Activated CD8-positive, alpha-beta T cell treated with anti-CD3 and anti-CD28 coated beads for 36 hours (primary cell): ENCODE measurements at places on chromosomes 5 and 9. TPM values are rescaled to one million over a fixed set of nuclear protein-coding genes. Genes with fewer than 3 reads are reported as not detected.

GRCh38 chr9:112328545-112328944 is 4.9 kb downstream of the PTBP3 start:
- DNase-seq = no peak

GRCh38 chr9:72334658-72335337 is 30.2 kb downstream of the ZFAND5 start:
- DNase-seq = no peak

GRCh38 chr9:86978922-86979474 is 31.7 kb upstream of the GAS1 start:
- DNase-seq = no peak

GRCh38 chr9:28166179-28166578 is 592.9 kb upstream of the C9orf72 start:
- DNase-seq = no peak

- no peak for DNase-seq
Measured at GRCh38 chr9:79896390-79896980, 324.7 kb downstream of the TLE4 start.

DNA sequence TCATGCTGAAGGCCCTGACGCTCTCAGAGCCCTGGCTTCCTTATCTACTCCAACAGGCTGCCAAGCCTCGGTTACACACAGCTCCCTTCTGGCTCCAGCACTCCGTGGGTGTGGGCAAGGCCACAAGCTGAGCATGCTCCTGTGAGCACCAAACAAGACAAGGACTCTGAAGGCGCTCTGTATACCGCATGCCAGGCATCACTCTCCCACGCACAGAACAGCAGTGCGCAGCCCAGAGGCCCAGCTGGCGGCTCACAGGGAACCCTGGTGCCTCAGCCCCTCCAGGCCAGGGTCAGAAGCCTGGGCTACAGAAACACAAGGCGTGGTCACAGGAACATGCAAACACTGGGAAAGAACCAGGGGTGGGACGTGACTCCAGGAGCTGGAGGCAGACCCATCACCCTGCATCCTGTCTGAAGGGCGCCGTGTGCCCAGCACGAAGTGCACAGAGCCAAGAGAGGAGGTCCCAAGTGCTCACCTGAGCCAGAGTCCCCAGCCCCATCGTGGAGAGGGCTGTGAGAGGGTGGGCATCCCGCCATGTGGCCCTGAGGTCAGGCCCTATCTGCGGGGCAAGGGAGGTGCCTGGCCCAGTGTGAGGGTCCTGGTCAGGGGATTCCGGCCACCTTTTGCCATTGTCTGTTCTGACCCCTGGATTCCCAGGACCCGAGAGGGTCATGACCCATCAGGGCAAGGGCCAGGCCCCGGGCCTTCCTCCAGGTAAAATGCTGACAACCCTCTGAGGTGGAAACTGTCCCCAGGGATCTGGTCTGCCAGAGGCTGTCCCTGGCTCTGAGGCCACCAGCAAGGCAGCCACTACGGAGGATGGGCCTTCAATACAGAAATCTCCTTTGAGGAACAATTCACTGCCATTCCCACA is 54.7 kb downstream of the COL23A1 start:
- DNase-seq = no peak

DNA sequence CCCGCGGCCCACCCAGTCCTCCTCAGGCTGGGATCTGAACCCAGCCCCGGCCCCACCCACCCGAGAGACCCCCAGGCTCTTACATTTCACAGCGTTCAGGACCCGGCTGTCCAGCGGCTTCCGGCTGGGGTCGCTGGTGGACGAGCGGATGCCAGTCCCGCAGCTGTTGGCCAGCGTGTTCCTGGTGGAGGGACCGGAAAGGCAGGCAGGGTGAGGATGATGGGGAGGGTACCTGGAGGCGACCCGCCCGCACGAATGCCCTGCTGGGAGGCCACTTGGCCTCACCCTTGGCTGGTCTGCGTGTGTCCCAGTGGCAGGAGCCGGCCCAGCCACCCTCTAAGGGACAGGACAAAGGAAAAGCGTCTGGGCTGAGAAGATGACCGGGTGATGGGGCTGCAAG is 51.9 kb upstream of the UBAC1 start:
- DNase-seq = no peak

DNA sequence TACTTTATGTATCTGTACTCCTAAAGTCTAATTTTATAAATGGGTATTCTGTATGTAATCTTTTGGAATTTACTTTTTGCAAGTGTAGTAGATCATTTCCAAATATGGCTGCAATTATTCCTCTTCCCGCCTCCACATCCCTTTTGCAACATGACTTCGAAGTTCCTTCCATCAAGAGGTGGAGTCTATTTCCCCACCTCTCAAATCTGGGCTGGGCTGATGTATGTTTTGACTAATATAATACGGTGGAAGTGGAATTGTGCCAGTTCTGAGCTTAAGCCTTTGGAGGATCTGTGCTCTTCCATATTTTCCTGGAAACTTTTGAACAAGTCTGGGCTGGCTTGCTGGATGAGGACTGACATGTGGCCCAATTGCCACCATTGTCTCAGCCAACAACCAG is 155.9 kb downstream of the FGF18 start:
- no peak for DNase-seq

- no peak for DNase-seq
Measured at GRCh38 chr5:114702136-114702535, 340.3 kb downstream of the KCNN2 start.

- no peak for DNase-seq
Measured at GRCh38 chr5:96641368-96642280, 20.6 kb upstream of the CAST start.

DNA sequence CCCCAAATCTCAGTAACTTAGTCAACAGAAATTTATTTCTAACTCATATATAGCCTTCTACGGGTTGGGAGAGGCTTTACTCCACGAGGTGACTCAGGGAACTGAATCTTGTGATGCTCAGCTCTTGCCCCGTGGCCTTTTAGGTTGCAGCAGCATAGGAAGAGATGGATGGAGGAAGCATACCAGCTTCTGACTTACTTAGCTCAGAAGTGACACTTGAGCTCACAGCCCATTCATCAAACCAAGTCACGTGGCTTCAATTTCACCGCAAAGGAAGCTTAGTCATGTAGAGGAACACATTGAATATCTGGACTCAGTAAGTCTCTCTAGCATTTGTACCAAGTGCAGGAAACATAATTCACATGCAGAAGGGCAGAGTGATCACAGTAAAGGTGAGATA is 124.1 kb upstream of the KCNN2 start:
- peak; percentile 5 for DNase-seq

DNA sequence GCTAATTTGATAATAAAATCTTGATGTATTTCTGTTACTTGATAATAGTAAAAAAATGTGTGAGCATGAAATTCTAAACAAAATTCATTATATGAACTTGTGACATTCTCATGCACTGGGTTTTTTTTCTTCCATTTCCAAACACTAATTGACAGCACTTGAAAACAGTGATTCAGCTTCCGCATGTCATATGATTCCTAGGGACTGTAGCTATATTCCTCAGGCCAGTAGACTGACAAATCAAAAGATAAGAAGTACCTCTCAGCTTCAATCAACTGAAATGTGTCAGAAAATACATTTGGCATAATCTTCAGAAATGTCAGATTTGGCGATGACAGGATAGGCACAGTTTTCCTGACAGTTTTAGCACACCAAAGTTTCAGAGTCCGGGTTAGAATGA is 52.5 kb downstream of the EFNA5 start:
- no peak for DNase-seq

DNA sequence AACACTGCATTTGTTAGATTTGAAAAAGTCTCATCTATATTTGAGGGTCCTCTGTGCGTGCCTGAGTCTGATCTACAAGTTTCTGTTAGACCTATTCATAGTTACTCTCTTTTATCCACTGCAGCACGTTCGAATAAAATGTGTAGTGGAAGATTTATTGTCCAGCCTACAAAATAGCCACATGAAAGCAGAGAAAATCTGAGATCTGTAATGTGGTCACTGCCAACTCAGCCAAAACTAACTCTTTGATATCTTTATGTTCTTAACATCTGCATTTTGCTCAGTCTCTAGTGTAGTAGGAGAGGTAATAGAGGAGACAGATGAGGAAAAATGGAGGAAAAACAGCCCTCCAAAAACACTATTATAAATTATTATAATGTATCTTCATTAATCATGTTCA is 354.0 kb downstream of the NPR3 start:
- no peak for DNase-seq

- no peak for DNase-seq
Measured at GRCh38 chr5:9596824-9597223, 33.3 kb downstream of the TAS2R1 start.

- no peak for DNase-seq
Measured at GRCh38 chr5:160978944-160979343, 126.9 kb upstream of the ATP10B start.

GRCh38 chr5:87007737-87008136 is 259.9 kb upstream of the RASA1 start:
- DNase-seq = no peak

DNA sequence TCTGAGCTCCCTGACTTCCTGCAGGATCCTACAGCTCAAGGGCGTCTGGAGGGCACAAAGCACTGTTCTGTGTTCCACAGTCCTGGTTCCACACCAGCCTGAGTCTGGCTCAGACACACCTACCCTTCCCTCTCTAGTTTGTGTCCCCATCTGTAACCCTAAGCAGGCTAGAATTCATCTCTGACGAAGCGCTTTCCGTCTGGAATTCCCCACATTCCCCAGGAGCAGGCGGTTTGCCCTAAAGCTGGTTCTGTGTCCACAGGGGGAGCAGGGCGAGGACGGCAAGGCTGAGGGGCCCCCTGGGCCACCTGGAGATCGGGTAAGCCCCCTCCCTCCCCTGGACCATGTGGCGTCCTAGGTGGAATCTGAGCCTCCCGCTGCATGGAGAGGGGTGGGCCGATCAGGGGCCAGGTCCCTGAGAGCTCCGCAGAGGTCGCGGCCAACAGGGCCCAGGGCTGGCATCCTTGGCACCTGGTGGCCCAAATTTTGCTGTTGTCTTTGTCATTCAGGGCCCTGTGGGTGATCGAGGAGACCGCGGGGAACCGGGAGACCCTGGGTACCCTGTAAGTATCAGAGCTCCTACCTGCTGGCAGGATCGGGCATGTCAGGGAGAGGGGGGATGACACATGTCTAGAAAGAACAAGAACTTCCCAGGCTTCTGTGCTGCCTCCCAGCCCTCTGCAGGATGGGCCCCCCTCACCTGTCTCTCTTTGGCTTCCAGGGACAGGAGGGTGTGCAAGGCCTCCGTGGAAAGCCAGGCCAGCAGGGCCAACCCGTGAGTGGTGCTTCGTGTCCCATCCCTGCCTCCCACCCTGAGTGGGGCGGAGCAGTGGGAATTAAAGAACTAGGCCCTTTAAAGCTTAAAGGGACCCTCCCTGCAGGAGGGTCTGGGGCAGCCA is 34.5 kb upstream of the ORM1 start:
- DNase-seq = no peak

DNA sequence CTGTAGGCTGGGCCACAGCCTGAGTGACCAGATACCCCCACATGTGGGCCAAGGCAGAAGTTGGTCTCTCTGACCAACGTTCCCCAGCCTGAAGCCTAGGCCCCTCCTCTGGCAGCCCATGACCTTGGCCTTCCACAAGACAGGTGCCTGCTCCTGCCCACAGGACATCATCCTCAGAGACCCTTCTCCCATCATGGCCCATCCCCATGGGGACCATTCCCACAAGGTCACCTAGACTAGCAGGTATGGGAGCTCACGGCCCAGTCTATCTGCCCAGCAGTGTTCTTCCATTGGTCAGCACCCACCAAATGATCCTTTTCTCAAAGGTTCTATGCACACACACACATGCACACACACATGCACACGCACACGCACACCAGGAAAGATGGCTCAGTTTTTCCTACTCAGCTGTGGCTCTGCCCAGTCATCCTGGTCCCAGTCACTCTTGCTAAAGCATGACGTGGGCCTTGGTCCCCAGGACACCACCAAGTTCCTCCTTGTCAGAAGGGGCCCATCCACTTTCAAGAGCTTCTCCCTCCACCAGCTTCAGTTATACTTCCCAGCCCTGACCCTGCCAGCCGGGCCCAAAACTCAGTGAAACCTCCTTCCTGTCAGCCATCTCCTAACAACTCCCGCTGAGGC is 65.4 kb downstream of the PAX5 start:
- DNase-seq = no peak

The PCDH1 gene
- 0.87 TPM for total RNA-seq

The ZNF300 gene
- 1.1 TPM for total RNA-seq

The PCDHB6 gene
- total RNA-seq = not detected

The SPATA31A7 gene
- not detected for total RNA-seq

The SIMC1 gene
- 21.5 TPM for total RNA-seq

The SPINK6 gene
- not detected for total RNA-seq

The ROPN1L gene
- not detected for total RNA-seq

The PTPN3 gene
- total RNA-seq = 0.58 TPM

The ACOT12 gene
- not detected for total RNA-seq

The LOX gene
- total RNA-seq = not detected

The CKMT2 gene
- total RNA-seq = not detected
